ENCODE measurements at places on chromosomes 5 and 9. TPM values are rescaled to one million over a fixed set of nuclear protein-coding genes. Genes with fewer than 3 reads are reported as not detected.

- DNase-seq, result no peak
Measured at GRCh38 chr5:15722305-15722704, 222.3 kb downstream of the FBXL7 start.

- no peak for DNase-seq
Measured at GRCh38 chr5:163821142-163821541, 315.7 kb downstream of the MAT2B start.

FBN2 gene
- total RNA-seq, result not detected

GRCh38 chr5:52840277-52841050 is 52.7 kb downstream of the ITGA1 start:
- DNase-seq, result no peak

GRCh38 chr5:168796593-168797580 is 217.7 kb upstream of the PANK3 start:
- DNase-seq, result no peak
